ENCODE measurements at places on chromosomes 16 and 17. TPM values are rescaled to one million over a fixed set of nuclear protein-coding genes. Genes with fewer than 3 reads are reported as not detected.

DNA sequence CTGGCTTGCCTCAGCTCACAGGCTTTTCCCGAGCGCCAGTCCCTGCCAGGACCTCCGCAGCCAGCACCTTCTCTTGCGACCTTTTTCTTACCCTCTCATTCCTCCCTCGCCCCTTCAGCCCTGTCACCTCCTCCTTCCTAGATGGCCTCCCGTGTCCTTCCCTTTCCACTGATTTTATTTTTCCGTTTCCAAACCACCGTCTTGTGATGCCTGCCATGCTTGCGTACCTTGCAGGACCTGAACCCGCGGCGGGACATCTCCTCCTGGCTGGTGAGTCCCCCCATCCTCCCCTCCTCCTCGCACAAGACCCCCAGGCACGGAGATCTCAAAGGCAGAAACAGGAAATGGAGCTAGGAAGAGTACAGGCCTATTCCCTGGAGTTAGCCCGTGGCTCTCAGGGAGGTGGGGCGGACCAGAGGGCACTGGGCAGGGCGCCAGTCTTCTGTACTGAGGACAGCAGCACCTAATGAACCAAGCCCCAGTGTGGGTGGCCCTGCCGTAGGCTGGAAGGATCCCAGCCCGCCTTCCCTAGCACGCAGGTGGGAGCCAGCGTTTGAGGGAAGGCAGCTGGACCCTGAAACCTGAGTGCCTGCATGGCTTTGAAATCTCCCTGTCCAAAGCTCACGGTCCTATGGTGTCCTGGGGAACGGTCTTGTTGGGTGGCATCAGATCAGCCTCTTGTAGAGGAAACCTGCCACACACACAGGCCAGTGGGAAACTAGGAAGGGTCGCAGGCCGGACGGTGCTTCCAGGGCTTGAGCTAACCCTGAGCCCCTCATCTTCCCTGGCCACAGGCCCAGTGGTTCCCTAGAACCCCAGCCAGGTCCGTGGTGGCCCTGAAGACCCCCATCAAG, 612 bp downstream of the CISD3 start:
- no peak for DNase-seq

Gene TPSB2
- total RNA-seq = 22.1 TPM

Gene TAT
- total RNA-seq = not detected

GRCh38 chr17:81218459-81218858, 4.3 kb downstream of the CEP131 start:
- no peak for DNase-seq

- no peak for DNase-seq
Observed at GRCh38 chr17:61155590-61156237, 243.9 kb upstream of the TBX2 start.

DNA sequence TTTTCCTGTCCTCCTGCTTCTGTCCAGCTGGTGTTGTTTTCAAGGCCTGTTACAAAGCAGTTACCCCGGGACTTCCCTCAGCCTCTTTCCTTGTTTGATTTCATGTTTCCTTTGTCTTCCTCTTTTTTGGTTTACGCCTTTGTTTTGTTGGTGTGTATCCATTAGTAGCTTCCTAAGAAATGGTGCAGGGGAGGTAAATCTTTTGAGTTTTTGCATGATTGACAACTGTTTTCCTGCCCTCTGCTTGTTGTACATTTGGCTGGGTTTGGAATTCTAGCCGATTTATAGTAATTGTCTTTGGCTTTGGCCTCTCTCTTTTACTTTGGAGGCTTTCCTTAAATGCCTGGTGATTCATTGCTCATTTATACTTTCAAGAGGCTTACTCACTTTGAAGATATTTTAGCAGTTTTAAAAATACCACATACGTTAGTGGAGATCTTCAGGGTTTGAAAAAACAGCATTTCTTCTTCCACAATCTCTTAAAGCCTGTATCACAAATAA, 32.8 kb downstream of the DNAH2 start:
- no peak for DNase-seq

DNA sequence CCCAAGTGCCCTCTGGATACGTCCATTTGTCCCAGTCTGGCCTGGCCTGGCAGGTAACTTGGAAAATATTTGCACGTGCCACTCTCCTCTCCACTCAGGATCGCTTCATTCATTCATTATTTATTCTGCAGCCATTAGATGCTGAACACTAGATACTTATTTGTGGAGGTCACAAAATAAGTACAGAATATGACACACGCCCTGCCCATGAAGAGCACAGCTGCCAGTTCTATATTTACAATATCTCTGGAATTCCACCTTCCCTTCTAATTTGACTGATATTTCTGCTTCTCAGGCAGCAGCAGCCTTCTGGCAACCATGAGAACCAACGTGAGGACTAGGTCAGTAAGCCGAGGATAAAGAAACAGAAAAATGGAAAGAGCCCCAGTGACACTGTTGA, 20.9 kb downstream of the TRIM16 start:
- no peak for DNase-seq

DNA sequence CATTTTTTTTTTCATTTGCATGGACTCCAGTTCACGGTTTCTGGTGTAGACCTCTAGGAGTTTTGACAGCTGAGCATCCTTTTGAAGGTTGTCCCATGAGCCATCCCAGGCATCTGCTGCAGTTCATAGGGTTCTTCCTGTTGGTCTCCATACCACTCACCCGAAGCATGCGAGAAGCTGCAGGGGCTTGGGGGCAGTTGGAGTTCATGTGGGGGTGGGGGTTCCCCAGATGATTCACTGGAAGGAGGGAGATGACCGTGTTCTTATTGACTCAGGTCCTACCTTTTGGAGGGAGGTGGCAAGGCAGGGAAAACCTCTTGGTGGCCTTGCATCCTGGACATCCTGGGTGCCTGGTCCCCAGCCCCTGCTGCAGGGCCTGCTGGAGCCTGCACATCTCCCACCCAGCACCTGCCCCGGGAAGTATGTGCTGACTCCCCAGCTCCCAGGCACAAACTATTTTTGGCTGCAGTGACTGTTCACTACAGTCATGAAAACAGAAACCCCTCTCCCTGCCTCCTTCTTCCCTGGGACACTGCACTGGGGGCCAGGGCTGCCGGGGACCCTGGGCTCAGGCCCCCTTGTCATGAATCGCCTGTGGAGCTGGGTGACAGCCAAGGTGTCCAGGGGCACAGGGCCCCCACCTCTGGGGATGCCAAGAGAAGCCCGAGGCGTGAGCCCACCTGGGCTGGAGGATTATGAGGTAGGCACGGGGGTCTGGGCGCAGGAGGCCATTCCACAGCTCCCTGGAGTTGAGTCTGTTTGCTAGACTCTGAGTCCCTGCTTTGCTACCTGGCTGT, 64.9 kb upstream of the LGALS9 start:
- DNase-seq = no peak

- no peak for DNase-seq
Observed at GRCh38 chr17:51740531-51740930, 418.0 kb downstream of the CA10 start.

- no peak for DNase-seq
Observed at GRCh38 chr17:43640491-43641252, 21.1 kb downstream of the MEOX1 start.

- DNase-seq = no peak
Observed at GRCh38 chr17:68794636-68795434, 160.4 kb downstream of the ABCA8 start.

DNA sequence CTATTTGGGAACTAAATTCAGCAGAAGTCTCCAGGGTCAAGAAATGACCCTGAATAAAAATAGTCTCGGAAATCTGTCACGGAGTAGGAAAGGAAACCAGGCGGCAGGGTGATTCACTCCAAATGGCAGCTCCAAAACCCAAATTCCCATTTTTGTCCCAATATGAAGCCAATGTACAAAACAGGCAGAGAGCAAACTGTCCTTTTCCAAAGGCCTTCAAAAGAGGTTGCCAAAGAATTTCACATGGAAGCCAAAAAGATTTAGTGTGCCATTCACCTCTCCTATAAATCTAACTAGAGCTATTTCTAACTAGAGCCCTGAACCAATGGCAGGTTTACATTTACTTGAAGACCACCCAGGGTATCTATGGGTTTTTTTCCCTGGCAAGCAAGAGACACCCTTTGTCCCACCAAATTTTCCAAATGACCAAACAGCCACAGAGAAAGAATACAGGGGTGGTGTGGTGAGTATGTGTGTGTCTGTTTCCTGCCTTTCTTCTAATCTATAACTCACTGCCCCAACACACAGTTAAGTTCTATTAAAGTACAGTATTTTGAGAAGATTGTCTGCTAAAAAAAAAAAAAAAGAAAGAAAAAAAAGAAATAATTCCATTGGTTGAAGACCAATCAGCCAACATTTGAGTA, 6.8 kb downstream of the MYO1D start:
- DNase-seq = no peak

GRCh38 chr17:52064791-52065211, 93.7 kb downstream of the CA10 start:
- DNase-seq = no peak

Gene STAT5A
- 130 TPM for total RNA-seq

DNA sequence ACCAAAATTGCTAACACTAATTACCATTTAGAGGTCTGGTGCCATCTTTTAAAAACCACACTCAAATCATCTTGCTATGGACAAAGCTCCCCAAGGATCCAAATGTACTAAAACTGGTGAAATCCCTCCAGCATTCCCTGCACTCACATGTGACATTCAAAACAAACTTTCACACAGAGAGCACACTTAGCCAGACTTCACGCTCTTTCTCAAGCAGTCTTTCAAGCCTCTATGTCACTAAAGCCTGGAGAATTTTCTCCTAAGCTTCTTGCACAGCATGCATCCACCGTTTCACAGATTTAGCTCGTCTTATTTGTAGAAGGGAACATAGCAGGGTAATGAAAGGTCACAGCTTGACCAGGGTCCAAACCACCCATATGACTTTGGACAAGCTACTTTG, 19.3 kb downstream of the CMTM3 start:
- DNase-seq = no peak

Gene SLC12A3
- total RNA-seq = not detected

Gene CPNE7
- total RNA-seq = 1.3 TPM

Gene SLC38A8
- not detected for total RNA-seq

- DNase-seq = no peak
Observed at GRCh38 chr16:21603928-21604327, 4.6 kb downstream of the METTL9 start.

Gene OR1F1
- total RNA-seq = not detected

Gene KRT33B
- not detected for total RNA-seq

DNA sequence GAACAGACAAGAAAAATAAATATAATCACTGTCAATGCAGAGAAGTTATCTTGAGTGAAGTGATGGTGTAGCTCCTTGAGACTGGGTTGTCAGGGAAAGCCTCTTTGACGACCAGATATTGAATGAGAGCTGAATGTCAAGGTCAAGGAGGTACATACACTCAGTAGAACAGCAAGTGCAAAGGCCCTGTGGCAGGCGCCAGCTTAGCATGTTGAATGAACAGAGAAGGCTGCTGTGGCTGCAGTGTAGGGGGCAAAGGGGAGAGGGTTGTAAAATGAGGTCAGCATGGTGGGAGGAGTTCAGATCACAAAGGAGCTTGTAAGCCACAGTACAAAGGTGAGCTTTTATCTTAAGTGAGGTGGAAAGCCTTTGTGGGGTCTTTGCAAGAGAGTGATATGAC, 111.5 kb downstream of the ZFHX3 start:
- DNase-seq = no peak

DNA sequence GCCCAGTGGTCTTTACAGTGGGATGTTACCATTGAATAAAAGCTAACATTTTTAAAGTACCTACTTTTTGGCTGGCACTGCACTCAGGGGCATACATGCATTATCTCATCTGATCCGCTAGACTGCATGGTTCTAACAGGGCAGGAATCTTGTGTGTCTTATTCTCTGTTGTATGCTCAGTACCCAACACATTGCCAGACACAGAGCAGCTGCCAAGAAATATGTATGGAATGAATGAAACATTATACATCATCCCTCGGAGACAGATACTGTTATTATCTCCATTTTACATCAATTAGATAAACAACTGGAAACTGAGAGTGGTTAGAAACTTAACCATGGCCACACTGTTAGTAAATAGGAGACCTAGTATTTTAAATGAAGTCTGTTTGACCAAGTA, 74.1 kb upstream of the CDH11 start:
- DNase-seq = no peak

DNA sequence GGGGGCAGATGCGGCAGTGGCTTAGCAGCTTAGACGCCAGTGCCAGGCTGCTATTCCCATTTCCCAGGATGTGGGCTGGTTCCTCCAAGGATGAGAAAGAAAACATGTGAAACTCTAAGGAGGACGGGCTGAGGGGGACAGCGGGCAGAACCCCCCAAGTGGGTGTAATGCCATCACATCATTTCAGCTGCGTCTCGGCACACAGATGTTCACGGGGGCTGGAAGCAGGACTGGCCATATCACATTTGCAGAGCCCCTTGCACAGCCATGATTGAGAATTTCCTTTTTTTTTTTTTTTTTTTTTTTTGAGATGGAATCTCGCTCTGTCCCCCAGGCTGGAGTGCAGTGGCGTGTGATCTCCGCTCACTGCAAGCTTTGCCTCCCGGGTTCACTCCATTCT, 15.3 kb upstream of the GINS2 start:
- DNase-seq = no peak

- no peak for DNase-seq
Observed at GRCh38 chr17:32819787-32820186, 57.1 kb downstream of the MYO1D start.

Gene TBC1D26
- total RNA-seq = not detected

GRCh38 chr16:79794941-79795340, 194.4 kb upstream of the MAF start:
- DNase-seq = no peak
